DND-41 (cell line): ENCODE measurements at places on chromosomes 1 and 21.

- no peak for DNase-seq
These were observed 45.4 kb downstream of the ADSS2 start for GRCh38 chr1:244406337-244406736.

DNA sequence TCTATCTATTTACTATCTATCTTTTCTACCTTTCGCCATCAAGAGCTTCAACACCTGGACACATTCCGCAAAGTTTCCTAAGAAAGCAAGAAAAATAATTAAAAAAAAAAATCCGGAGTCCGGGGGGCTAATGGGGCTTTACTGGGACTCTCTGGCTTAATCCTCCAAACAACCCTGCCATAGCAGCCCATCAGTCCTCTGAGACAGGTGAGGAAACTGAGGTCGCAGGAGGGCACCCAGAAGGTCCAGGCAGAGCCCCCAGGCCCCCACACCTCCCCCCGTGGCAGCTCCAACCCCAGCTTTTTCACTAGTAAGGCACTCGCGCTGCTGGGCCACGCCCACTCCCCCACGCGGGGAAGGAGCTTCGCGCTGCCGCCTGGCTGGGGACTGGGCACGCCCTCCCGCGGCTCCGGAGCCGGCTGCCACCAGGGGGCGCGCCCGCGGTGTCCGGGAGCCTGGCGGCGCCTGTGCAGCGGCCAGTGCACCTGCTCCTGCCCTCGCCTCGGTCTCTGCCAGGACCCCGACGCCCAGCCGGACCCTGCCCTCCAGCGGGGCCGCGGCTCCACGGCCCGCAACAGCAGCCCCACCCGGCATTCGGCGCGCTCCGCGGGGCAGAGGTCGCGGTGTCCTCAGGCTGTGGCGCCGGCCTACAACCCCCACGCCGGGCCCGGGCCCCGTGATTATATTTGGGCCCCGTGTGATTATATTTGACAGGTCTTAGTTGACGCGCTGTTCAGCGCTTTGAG is 54.1 kb upstream of the SAMD11 start:
- DNase-seq = peak; percentile 71

GRCh38 chr1:62727656-62728407 is 39.6 kb upstream of the DOCK7 start:
- DNase-seq = no peak

- no peak for DNase-seq
These were observed 48.4 kb downstream of the NEK7 start for GRCh38 chr1:198205016-198205684.

- DNase-seq = no peak
These were observed 69.1 kb downstream of the COLGALT2 start for GRCh38 chr1:183968386-183968785.

DNA sequence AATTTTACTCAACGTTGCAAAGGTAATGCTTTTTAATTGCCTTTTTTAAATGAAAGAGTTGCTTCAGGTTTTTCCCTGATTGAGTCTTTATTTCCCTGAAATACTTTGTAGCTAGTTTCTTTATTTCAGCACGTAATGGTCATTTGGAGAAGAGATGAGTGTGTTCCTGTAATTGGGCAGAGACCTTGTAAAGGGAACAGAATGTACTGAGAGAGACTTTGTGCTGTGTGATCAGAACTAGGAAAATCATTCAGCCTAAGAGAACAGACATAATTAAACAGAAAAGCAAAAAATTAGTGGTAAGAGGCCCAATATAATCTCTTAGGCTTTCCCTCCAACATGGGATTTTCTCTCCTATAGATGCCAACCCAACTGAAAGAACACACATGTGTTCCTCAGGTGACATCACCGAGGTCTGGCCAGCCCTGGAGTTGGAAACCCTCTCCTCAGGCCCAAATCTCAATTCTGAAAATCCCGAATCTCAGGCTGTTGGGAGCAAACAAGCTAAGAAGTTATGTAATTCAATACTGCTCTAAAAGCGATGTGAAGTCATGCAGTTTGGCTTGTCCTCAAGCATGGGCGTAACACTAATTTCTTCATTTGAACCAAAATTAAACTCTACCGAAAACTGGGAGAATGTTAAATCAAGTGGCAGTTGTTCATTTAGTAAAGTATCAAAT is 102.0 kb downstream of the TGFB2 start:
- no peak for DNase-seq

DNA sequence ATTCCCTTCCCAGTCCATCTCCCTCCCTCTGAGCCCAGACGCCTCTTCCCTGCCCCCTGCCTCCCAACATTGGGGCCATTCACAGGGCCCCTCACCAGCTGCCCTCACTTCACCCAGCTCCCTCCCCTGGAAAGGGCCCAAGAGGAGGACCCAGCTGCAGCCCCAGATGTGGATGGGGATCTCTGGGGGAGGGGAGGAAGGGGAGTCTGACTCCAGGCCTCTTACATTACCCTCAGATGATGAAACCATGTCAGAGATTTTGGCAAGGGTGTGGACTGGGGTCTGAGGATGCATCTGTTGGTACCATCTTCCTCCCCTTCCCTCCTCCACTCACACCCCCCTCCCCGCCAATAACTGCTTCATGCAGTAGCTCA is 1.1 kb upstream of the KIF21B start:
- DNase-seq = peak; percentile 27
